ENCODE measurements at places on chromosomes 6 and 20. TPM values are rescaled to one million over a fixed set of nuclear protein-coding genes. Genes with fewer than 3 reads are reported as not detected.

The PRR18 gene
- total RNA-seq, result not detected

The BTNL2 gene
- not detected for total RNA-seq

The SRC gene
- total RNA-seq, result 51.5 TPM

The SERPINB6 gene
- 206 TPM for total RNA-seq

The CFAP206 gene
- total RNA-seq, result not detected

The HLA-DQA1 gene
- 222 TPM for total RNA-seq

The ATP6V1G2 gene
- total RNA-seq, result 2.8 TPM

The SS18L1 gene
- 18.6 TPM for total RNA-seq

The PHACTR1 gene
- 33.1 TPM for total RNA-seq

The PAQR8 gene
- 9.8 TPM for total RNA-seq

The CLPSL2 gene
- total RNA-seq, result not detected

DNA sequence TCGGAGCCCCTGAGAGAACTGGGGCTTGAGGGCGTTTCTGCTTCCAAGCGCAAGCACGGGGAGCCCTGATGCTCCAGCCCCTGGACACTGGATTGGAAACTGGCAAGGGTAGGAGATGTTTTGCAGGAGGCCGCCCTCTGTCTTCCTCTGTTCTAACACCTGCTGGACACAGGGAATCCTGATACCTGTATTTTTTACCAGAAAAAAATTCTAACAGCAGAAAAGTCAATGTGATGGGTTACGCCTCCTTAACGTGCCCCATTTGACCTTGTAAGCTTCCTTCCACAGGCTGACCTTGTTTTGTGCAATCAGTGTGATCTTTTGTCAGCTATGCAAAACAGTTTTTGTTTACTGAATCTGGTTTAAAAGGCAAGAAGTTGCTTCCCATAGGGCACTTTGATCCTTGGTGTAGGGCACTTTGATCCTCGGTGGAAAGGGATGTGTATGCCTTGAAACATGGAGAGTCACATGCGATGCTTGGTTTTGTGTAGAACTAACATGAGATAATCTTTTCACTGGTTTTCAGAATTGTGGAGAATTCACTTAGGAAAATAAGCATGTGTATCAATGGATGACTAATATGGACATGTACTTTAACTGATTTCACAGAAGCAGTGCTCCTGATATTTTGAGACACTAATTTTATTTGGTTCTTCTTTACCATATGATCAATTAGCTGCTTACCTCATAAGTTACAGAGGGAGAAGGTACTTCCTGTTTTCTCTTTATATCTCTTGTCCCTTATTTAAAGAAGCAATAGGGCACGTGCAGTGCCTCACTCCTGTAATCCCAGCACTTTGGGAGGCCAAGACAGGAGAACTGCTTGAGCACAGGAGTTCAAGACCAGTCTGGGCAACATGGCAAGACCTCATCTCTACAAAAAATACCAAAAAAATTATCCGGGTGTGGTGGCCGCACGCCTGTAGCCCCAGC, 59.9 kb upstream of the MAP3K4 start:
- H3K4me1 ChIP-seq, result peaks cover 15% of the 10 kb centered on the region
- H3K4me3 ChIP-seq, result peak overlapping the region; percentile 34
- DNase-seq, result no peak
- H3K36me3 ChIP-seq, result no peaks in the 10 kb centered on the region

- H3K27ac ChIP-seq, result no peak overlapping the region
- H3K4me1 ChIP-seq, result peaks cover 17% of the 10 kb centered on the region
- H3K27me3 ChIP-seq, result no peaks in the 10 kb centered on the region
- H3K36me3 ChIP-seq, result no peaks in the 10 kb centered on the region
These were observed 48.3 kb downstream of the PRND start for GRCh38 chr20:4770026-4770425.

- DNase-seq, result no peak
- H3K36me3 ChIP-seq, result no peaks in the 10 kb centered on the region
- no peak overlapping the region for H3K27ac ChIP-seq
These were observed 117.9 kb downstream of the JAG1 start for GRCh38 chr20:10555865-10556308.

DNA sequence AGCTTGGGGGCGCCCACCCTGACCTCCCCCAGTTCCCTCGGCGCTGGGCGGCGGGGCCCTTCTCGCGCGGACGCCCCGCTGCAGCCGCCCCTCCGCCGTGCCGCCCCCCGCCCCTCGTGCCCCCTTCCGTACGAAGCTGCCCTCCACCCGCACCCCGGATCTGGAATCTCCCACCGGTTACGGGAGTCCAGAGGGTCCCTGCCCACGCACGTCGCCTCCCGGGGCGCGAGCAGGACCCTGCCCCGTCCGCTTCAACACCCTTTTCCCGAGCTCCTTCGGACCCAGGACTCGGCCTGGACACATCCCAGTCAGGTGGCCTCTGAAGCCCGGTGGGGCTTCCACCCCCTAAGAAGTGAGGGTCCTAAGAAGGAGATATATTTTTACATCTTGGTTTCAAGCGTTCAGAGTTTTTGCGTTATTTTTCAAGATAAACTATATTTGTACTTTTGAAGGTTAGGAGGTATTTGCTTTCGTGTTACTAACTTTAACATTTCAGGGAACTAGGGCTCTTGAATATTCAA, 506 bp downstream of the ARFGAP1 start:
- H3K27me3 ChIP-seq, result peaks cover 4% of the 10 kb centered on the region
- no peak for DNase-seq
- no peaks in the 10 kb centered on the region for H3K36me3 ChIP-seq
- H3K4me1 ChIP-seq, result peaks cover 35% of the 10 kb centered on the region

- H3K4me3 ChIP-seq, result no peak overlapping the region
- H3K27ac ChIP-seq, result no peak overlapping the region
- no peaks in the 10 kb centered on the region for H3K27me3 ChIP-seq
- H3K4me1 ChIP-seq, result no peaks in the 10 kb centered on the region
- DNase-seq, result peak; percentile 66
These were observed 133.7 kb downstream of the PXDC1 start for GRCh38 chr6:3617681-3618311.

- no peaks in the 10 kb centered on the region for H3K4me1 ChIP-seq
- no peak for DNase-seq
- no peaks in the 10 kb centered on the region for H3K36me3 ChIP-seq
- H3K27me3 ChIP-seq, result no peaks in the 10 kb centered on the region
- H3K27ac ChIP-seq, result no peak overlapping the region
These were observed 241.2 kb upstream of the ZFP64 start for GRCh38 chr20:52432740-52433139.

- H3K4me3 ChIP-seq, result no peak overlapping the region
- H3K4me1 ChIP-seq, result no peaks in the 10 kb centered on the region
- H3K27me3 ChIP-seq, result no peaks in the 10 kb centered on the region
- H3K27ac ChIP-seq, result no peak overlapping the region
These were observed 48.6 kb upstream of the PKHD1 start for GRCh38 chr6:52136055-52136454.

DNA sequence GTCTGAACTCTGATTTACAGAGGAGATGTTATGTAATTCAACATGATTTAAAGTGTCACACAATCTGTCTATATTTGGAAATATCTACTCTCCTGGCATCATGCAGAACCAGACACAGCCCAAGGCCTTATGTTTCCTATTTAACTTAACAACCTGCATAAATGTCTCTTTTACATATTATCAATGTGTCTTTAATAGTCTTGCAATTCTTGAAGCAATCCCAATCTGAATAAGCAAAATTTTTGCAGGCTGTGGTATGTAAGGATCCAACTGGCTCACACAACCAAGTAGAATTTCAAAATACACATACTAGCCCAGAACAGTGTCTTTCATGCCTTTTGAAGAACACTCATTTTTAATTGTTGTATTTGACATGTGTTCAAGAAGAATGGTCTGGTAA, 443.2 kb downstream of the MAFB start:
- H3K4me1 ChIP-seq, result no peaks in the 10 kb centered on the region
- no peak overlapping the region for H3K27ac ChIP-seq
- DNase-seq, result no peak

DNA sequence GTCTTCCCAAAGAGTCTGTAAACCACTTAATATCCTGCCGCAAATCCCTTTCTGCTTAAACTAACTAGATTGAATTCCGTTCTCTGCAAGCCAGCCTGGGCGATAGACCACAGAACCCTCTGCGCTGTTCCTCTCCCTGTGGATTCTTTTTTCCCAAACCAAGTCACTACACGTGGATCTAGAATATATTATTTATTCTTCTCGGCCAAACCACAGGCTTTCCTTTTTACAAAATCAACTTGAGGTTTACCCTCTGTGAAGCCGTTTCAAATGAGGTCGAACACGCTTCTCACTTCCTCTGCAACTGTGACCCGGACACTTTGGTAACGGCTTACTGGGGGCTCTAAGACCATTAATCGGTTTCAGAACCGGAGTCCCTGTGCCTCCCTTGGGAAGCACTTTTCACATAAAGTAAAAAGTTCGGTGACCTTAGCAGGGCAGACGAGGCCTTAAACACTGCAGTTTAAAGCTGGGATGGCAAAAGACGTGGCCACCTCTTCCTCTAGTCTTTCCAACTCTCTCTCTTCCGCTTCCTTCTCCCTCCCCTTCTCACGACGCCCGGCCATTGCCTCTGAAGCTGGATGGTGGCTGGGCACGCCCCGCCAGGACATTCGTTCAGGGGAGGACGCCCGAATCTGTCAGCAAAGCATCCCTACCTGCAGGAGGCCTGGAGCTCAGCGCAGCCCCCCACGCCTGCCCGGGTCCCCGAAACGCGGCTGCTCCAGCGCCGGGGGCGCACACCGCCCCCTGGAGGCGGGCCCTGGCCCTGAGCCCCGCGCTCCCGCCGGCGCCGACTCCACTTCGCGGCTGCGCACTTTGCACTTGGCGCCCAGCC, 55.0 kb upstream of the FOXC1 start:
- H3K4me3 ChIP-seq, result peak overlapping the region; percentile 73
- no peaks in the 10 kb centered on the region for H3K27me3 ChIP-seq
- no peaks in the 10 kb centered on the region for H3K36me3 ChIP-seq
- H3K27ac ChIP-seq, result peak overlapping the region; percentile 78

DNA sequence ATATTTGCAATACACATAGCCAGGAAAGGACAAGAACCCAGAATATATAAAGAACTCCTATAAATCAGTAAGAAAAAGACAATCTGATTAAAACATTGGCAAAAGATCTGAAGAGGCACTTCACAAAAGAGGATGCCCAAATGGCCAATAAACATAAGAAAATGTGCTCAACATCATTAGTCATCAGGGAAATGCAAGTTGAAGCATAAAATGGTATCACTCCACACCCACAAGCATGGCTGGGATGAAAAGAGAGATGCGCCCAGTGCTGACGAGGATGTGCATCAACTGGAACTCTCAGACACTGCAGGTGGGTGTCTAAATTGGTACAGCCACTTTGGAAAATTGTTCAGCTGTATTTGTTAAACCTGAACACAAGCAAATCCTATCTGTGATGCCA, 42.4 kb upstream of the MLN start:
- no peaks in the 10 kb centered on the region for H3K4me1 ChIP-seq
- no peak for DNase-seq
- no peak overlapping the region for H3K4me3 ChIP-seq
- no peaks in the 10 kb centered on the region for H3K27me3 ChIP-seq

- H3K4me3 ChIP-seq, result no peak overlapping the region
- H3K4me1 ChIP-seq, result no peaks in the 10 kb centered on the region
- H3K27ac ChIP-seq, result no peak overlapping the region
- no peaks in the 10 kb centered on the region for H3K27me3 ChIP-seq
- no peaks in the 10 kb centered on the region for H3K36me3 ChIP-seq
- DNase-seq, result no peak
These were observed 172.9 kb downstream of the ADGRG6 start for GRCh38 chr6:142474531-142475289.

- DNase-seq, result peak; percentile 91
- H3K4me3 ChIP-seq, result peak overlapping the region; percentile 47
- peak overlapping the region; percentile 56 for H3K27ac ChIP-seq
- peaks cover 28% of the 10 kb centered on the region for H3K27me3 ChIP-seq
- no peaks in the 10 kb centered on the region for H3K36me3 ChIP-seq
These were observed 207.9 kb downstream of the ERMARD start for GRCh38 chr6:169959136-169960002.

- peaks cover 50% of the 10 kb centered on the region for H3K4me1 ChIP-seq
- no peak overlapping the region for H3K27ac ChIP-seq
- no peak for DNase-seq
- no peaks in the 10 kb centered on the region for H3K36me3 ChIP-seq
These were observed 25.4 kb upstream of the ZNF831 start for GRCh38 chr20:59138114-59138748.

GRCh38 chr6:155530219-155530834, 74.7 kb upstream of the NOX3 start:
- no peaks in the 10 kb centered on the region for H3K27me3 ChIP-seq
- no peak overlapping the region for H3K4me3 ChIP-seq
- H3K27ac ChIP-seq, result no peak overlapping the region

- no peaks in the 10 kb centered on the region for H3K27me3 ChIP-seq
- no peaks in the 10 kb centered on the region for H3K4me1 ChIP-seq
- H3K36me3 ChIP-seq, result no peaks in the 10 kb centered on the region
These were observed 197.2 kb upstream of the IRAK1BP1 start for GRCh38 chr6:78670156-78670555.

DNA sequence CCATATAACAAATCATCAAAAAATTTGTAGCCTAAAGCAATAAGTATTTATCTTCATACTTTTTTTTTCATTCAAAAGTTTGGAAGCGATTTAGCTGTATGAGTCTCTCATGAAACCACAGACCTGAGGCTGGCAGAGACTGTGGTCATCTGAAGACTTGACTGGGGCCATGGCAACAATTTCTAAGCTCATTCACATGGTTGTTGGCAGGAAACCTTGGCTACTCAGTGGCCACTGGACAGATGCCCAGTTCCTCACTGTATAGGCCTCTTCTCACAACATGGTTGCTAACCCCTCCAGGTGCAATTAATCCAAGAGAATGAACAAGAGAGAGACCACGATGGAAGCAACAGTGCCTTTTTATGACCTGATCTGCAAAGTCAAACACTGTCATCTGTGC, 235.9 kb downstream of the BTBD3 start:
- H3K36me3 ChIP-seq, result no peaks in the 10 kb centered on the region
- no peaks in the 10 kb centered on the region for H3K4me1 ChIP-seq
- H3K4me3 ChIP-seq, result no peak overlapping the region
- DNase-seq, result no peak
- no peaks in the 10 kb centered on the region for H3K27me3 ChIP-seq
- no peak overlapping the region for H3K27ac ChIP-seq

- H3K36me3 ChIP-seq, result no peaks in the 10 kb centered on the region
- no peaks in the 10 kb centered on the region for H3K4me1 ChIP-seq
These were observed 74.4 kb downstream of the PKHD1 start for GRCh38 chr6:52013035-52013434.

DNA sequence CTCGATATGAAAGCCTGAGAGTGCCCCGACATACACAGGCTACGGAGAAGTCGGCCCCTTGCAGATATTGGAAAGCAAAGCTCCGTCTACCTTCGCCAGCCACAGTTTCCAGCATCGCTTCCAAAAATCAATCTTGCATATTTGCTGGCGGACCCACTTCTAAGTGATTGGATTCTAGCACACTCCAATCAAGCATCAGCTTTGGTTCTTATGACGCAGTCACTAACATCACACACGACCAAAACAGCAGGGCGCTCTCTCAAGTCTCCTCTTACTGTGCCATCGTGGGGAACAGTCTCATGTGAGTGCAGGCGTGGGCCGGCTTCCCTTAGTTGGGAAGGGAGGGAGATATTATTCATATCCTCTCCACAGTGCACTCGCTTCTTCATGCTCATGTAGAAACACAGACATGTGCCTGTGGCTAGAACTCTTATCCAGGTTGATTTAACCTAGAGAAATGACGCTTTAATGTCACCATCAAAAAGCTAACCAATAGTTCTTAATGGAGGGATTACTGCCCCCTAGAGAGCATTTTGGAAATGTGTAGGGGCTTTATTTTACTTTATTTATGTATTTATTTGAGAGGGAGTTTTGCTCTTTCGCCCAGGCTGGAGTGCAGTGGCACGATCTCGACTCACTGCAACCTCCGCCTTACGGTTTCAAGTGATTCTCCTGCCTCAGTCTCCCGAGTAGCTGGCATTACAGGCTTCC, 229.8 kb downstream of the SOD2 start:
- no peaks in the 10 kb centered on the region for H3K4me1 ChIP-seq
- no peaks in the 10 kb centered on the region for H3K36me3 ChIP-seq
- H3K27ac ChIP-seq, result no peak overlapping the region
- H3K4me3 ChIP-seq, result no peak overlapping the region
- no peak for DNase-seq
- H3K27me3 ChIP-seq, result no peaks in the 10 kb centered on the region

Data from spleen (tissue), 13 donors.